ENCODE measurements at places on chromosomes 7 and 10.

- no peak for DNase-seq
Observed at GRCh38 chr10:46304062-46304461, 17.3 kb downstream of the ANTXRL start.

- DNase-seq, result no peak
Observed at GRCh38 chr10:51875610-51876009, 176.2 kb upstream of the CSTF2T start.

- no peak for DNase-seq
Observed at GRCh38 chr10:50929670-50930069, 44.2 kb upstream of the A1CF start.

- no peak for DNase-seq
Observed at GRCh38 chr7:137501562-137501961, 158.0 kb upstream of the PTN start.

- no peak for DNase-seq
Observed at GRCh38 chr7:17902599-17902998, 37.7 kb downstream of the SNX13 start.

Data from SIG-M5 (cell line).